ENCODE measurements at places on chromosomes 13 and 19.

DNA sequence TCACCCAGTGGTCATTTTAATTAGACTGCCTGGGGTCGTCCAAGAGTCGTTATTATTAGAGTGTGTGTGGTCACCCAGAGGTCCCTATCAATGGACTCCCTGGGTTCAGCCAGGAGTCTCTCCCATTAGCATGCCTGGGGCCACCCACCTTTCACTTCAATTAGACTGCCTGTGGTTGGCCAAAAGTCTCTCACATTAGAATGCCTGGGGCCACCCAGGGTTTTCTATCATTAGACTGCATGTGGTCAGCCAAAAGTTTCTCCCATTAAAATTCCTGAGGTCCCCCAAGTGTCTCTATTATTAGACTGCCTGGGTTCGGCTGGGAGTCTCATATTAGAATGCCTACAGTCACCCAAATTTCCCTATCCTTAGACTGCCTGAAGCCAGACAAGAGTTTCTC is 1472.6 kb downstream of the UQCRFS1 start:
- DNase-seq = no peak

GRCh38 chr13:39302820-39303219 is 264.6 kb downstream of the NHLRC3 start:
- DNase-seq = no peak

DNA sequence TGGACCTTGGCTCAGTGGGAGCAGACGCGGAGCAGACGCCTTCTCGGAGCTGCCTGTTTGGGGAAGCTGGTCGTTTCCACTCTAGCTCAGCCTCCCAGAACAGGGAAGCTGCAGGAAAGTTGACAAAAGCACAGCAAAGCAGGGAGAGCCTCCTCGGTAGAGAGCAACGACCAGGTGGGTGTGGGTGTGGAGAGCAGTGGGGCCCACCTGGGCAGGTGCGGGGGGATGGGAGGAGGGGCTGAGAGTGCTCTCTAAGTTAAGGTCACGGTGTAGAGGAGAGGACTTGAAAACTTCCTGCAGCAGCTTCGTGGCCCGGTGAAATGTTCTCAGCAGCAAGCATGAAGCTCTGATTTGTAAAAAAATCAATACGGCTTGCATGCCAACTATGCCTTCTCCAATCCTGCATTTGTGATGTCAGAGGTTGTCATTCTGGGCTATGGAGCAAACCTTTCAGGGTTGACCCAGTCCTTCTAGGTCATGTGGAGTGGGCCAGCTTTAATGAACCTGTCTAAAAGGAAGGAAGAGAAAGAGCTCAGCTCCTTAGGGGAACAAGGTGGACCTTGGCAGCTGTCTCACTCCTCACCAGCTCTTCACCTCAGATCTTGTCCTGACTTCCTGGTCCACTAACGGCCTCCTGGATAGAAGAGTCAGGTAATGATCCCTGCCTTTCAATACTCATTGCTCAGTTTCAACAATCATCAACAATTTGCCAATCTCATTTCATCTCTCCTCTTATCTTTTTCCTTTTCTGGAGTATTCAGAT is 85.8 kb upstream of the UBL3 start:
- DNase-seq = no peak

GRCh38 chr13:94233401-94233800 is 246.1 kb downstream of the DCT start:
- no peak for DNase-seq

- DNase-seq = no peak
These were observed 1410.1 kb upstream of the ATXN8OS start for GRCh38 chr13:68697551-68697950.

GRCh38 chr13:80590551-80590950 is 249.6 kb upstream of the SPRY2 start:
- no peak for DNase-seq

DNA sequence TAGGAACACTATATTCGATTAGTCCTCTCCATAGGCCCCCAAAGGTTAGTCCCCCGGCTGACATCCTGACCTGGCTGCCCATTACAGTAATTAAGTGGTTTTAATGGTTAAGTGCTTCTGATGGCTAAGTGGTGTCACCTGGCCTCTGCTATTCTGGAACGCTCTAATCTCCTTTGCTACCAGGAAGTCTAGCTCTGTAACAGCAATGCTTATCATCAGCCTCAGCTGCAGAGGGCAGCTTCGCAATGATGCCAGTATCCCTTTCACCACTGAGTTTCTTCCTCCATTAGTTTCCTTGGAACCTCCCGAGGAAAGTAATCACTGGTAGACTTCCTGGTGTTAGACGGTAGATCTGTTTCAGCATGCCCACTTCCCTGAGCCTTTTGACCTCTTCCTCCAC is 8.6 kb upstream of the RNF6 start:
- no peak for DNase-seq

GRCh38 chr13:110685305-110686020 is 20.5 kb downstream of the CARS2 start:
- DNase-seq = no peak

GRCh38 chr13:26560456-26560855 is 3.0 kb downstream of the WASF3 start:
- DNase-seq = no peak

GRCh38 chr13:63514886-63515285 is 2099.2 kb upstream of the PCDH20 start:
- no peak for DNase-seq

DNA sequence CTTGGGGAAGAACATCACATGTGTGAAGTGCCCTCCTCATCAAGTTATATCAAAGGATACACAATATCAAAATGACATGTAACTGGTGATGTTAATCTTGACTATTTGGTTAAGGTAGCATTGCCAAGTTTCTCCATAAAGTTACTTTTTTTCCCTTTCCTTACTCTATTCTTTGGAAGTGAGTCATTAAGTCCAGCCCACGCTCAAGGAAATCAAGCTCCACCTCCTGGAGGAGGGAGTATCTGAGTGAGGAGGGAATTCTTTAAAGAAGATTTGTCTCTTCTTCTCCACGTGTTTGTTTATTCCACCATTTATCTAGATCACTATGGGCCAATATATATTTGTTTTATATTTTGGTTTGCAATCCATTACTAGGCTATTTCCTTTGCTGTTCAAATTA is 33.6 kb upstream of the FNDC3A start:
- no peak for DNase-seq

DNA sequence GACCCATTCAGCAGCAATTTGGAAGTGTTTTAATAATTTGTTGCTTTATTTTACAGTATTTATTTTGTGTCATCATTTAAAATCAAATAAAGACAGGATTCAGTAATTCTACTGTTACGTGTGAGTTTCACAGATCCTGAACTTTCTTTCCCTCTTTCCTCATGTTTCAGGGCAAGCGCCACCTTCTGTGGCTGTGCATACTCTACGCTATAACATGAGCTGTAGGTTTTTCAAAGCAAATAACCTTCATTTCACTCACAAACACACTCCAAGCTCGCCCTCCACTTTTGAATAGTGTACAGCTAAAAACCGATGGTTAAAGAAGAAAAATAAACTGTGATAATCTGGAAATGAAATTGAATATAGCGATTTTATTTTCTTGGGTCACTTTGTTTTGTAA is 753.3 kb downstream of the OLFM4 start:
- no peak for DNase-seq

DNA sequence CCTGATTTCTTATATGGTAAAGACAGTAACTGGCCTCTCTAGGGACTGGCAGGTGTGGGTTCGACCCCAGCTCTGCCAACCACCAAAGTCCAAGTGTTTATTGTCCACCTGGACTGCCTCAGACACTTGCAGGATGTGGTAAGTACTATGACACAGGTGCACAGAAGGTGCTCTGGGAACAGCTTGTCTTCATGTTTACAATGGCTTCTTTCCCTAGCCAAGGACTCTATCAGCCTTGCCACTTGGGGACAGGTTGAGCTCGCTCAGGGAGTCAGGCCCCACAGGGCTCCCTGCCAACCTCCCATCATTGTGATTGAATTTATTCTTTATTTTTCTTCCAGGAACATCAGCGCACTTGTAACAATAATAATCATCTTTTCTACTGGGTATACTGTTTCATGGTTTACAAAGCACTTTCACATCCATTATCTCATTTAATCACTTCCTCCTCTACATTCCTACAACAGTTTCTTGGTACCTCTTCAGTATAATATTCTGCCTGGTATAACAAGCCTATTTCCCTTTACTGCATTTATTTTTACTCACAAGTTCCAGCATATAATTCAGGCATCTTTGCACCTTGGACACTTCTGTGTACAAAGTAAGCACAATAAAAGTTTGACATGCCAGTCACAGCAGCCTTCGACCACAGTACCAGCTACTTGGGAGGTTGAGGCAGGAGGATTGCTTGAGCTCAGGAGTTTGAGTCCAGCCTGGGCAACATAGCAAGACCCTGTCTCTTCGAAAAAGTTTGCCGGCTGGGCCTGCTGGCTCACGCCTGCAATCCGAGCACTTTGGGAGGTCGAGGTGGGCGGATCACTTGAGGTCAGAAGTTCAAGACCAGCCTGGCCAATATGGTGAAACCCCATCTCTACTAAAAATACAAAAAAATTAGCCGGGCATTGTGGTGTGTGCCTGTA is 24.2 kb upstream of the GATAD2A start:
- no peak for DNase-seq

DNA sequence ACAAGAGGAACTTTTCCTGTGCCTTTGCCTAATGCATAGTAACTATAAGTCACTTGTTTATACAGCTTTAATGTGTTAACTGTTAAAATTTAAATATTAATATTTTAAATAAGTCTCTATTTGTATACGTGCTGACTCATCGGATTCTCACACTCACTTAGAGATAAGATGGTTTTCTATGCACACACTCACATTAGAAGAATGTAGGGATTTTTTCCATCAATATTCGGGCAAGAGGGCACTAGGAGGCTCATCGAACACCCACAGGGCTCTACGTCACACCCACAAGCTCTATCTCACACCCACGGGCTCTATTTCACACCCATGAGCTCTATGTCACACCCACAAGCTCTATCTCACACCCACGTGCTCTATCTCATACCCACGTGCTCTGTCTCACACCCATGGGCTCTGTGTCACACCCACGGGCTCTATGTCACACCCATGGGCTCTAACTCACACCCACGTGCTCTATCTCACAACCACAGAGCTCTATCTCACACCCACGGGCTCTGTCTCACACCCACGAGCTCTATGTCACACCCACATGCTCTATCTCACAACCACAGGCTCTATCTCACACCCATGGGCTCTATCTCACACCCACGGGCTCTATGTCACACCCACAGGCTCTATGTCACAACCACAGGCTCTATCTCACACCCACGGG is 73.4 kb downstream of the COL4A2 start:
- DNase-seq = no peak

DNA sequence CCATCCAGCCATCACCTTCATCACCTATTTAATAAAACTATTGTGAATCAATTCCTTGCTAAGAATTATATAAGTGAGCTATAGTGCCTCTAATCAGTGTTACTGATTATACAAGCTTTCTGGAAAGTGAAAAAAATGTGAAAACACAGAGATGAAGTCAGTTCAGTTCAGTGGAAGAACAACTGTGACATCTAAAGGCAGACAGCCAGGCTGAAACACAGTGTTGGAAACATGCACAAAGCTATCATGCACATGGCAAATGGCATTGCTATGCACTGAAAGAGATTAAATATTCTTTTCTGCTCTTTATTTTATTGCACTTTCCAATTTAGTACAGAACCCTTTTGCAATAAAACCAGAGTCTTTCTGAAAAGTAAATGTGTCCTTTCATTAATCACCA is 294.0 kb downstream of the RBM26 start:
- no peak for DNase-seq

DNA sequence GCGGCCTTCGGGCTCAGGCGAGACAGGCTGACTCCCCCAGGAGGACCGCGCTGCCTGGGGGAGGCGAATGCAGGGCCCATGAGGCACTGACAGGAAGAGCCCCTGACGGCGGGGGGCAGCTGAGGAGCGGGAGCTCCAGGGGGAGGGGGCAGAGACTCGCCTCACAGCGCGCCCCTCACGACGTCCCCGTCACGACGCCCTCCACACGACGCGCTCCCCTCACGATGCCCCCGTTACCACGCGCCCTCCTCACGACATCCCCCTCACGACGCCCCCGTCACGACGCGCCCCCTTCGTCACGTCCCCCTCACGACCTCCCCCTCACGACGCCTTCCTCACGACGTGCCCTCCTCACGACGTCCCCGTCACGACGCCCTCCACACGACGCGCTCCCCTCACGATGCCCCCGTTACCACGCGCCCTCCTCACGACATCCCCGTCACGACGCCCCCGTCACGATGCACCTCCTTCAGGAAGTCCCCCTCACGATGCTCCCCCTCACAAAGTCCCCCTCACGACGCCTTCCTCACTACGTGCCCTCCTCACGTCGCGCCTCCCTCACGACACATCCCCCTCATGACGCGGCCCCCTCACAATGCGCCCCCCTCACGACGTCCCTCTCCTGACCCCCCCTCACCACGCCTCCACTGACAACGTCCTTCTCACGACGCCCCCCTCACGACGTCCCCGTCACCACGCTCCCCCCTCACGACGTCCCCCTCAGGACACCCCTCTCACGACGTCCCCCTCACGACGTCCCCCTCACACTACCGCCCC is 99.6 kb downstream of the ING1 start:
- no peak for DNase-seq

- DNase-seq = peak; percentile 56
These were observed at the start of gene RASAL3 for GRCh38 chr19:15464394-15465385. Gene RASAL3 (minus strand): TSS chr19:15464544. CDS start chr19:15464358, 186 bp downstream.

GRCh38 chr13:110249326-110249725 is 57.6 kb downstream of the COL4A1 start:
- DNase-seq = no peak

DNA sequence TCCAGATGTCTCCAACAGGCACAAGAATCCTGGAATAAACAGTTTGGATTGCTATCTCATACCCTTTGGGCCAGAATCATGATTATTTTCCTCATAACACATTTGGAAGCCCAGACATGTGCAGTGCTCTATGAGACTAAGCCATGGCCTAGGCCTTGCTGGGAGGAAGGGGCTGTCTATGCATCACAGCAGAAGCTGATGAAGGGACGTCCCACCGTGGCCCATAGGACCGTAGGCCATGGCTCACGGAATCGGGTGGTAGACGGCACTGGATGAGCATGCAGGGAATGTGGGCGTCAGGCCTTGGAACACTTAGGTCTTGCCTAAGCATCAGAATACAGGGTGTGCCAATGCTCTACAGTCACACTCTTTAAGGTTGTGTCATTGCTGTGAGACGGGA is 283.8 kb upstream of the TSHZ3 start:
- no peak for DNase-seq

- DNase-seq = no peak
These were observed 4.5 kb upstream of the STK24 start for GRCh38 chr13:98581381-98581780.

DNA sequence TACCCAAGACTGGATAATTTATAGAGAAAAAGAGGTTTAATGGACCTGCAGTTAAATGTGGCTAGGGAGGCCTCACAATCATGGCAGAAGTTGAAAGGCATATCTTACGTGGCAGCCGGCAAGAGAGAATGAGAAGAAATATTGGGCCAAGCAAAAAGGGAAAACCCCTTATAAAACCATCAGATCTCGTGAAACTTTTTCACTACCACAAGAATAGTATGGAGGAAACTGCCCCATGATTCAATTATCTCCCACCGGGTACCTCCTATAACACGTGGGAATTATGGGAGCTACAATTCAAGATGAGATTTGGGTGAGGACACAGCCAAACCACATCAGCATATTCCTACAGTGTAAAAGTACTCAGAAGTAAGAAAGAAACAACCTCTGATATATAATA is 4.7 kb upstream of the KBTBD7 start:
- DNase-seq = no peak
